Osteocyte (in vitro differentiated cells): ENCODE measurements at places on chromosomes 2 and 18.

- no peak for DNase-seq
These were observed 4.9 kb upstream of the WNT10A start for GRCh38 chr2:218875692-218876246.

DNA sequence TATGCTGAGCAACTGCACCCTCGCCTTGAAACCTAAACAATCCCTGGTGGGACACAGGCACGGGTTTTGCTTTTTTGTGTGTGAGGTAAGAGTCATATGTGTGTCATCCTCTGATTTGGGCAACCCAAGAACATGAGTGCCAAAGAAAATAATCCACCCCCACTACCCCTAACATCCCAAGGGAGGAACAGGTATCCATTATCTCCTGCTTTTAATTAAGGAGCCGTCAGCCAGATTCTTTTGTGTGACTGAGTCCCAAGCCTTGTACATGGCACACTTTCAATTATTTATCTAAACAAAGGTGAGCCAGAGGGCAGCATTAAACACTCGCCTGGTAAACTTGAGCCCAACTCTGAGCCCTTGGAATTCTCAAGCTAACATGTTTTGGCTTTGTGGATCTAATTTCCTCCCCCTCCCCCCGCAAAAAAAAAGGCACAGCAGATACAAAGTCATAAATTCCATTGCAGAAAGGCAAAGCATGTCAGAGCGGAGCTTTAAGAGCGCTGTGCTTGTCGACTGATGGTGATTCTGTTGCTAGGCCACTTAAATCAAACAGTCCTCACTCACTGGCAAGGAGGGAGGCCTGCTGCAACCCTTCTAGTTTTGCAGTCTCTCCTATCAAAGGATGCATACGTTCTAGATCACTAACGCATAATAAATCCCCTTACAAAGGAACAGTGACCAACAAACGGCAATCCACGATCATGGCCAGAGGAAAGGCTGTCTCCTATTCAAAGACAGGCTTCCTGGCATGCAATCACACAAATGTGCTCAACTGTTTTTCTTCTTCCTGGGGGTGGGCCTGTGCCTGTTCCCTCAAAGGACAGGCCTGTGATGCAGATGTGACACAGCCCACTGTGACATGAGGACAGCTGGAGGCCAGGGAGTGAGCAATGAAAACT, 143.5 kb upstream of the LMAN1 start:
- DNase-seq: no peak

- DNase-seq: no peak
These were observed 797 bp downstream of the TTC32 start for GRCh38 chr2:19900931-19901441.

DNA sequence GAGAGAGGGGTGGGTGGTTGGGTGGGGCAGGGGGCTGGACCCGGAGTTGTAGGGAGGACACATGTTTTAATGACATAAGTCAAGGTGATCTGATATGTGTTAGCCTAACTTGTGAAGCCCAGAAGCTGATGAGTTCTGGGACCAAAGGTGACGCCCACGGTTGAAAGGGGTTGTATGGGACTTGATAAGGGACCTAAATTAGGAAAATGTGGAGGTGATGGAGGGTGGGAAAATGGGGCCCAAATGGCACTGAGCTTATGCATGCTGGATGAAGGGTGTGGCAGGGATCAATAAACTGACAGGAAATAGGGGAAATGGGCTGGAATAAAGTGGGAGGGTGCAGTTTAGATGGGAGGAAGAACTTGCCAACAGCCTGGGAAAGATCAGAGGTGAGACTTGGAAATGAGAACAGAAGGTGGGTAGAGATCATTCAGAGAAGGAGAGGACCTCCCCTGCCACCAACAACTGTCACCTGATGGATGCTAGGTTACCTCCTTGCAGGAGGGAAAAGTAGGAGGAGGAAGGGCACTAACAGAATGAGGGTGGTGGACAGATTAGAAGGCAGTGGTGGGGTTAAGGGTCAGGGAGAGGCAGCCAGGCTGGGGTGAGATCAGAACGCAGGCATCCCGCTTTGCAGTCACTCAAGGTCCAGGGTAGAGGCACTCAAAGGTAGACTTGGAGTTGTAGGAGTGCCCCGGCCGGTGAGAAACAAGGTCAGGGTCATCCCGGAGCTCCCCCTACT, 15.3 kb downstream of the WNT10A start:
- DNase-seq: no peak
